ENCODE measurements at places on chromosomes 1 and 21.

DNA sequence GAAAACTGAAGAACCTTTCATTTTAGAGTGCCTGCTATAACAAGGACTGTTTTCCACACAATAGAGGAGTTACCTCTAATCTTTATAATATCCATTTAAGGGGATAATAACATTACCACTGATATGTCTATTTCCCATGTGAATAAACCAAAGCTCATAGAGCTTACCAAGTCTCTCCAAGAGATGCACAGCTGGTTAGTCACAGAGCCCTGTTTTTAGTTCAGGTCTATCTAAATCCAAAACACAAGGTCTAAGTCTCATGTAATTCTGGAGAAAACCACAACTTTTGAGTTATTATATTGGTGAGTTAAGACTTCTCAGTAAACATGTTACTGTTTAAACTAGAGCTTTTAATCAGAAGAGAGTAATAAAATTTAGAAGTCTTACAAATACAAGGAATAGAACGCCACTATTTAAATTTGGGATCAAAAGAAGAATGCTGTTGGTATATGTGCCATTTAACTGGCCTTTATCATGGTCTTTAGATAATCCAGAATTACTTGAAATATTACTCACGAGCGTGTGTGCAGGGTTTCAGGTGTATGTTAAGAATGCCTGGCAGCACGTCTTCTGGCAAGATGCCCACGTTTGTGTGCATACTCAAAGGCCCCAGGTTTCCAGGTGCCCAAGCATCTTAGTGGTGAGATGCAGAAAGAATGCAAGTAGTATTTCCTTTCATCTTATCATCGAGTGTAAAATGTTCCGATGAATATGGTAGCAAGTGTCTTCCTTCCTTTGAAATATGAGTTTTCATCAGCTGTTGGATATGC is 190.6 kb downstream of the FMN2 start:
- no peak for DNase-seq

- DNase-seq, result peak; percentile 77
Observed at GRCh38 chr1:246428542-246429308, 78.4 kb downstream of the SMYD3 start.

DNA sequence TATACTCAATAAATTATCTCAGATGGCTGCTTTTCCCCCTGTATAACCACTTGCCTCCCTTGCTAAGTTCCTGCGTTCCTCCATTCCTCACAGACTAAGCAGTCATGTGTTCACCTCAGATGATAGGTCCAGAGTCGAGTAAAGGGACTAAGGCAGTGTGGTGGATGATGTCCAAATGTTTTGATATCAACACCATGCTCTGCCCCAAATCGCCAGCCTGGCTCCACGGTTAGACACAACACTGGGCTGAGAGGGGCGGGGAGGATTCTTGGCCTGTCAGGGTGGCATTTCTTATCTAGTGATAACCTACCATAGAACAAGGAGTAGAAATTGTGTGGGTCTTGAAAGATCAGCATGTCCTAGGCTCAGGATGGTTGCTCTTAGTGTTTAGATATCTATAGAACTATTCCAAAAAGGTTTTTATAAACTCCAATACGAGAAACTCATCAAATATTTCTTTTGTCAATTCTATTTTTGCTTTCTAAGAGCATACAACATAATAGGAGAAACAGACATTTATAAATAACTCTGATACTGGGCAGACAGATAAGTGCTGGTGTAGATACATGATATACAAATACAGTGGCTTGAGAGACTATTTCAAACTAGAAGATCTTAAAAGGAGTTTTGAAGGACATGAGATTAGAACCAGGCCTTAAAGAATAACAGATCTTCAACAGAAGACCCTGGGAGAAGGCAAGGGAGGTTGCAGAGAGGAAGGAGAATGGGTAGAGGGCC is 21.5 kb downstream of the GJA5 start:
- no peak for DNase-seq

- no peak for DNase-seq
Observed at GRCh38 chr1:19368964-19369363, 56.8 kb downstream of the SLC66A1 start.

- no peak for DNase-seq
Observed at GRCh38 chr1:168585191-168585590, 8.8 kb downstream of the XCL1 start.
